ENCODE measurements at places on chromosomes 3 and 15. TPM values are rescaled to one million over a fixed set of nuclear protein-coding genes. Genes with fewer than 3 reads are reported as not detected.

The ZNF621 gene
- 11.3 TPM for total RNA-seq

The TMCO5A gene
- total RNA-seq = not detected

The DPPA2 gene
- not detected for total RNA-seq

The ADAMTS17 gene
- total RNA-seq = 0.34 TPM

The PROK2 gene
- not detected for total RNA-seq

The POLR2H gene
- 87.9 TPM for total RNA-seq

The IL17RB gene
- under 0.01 TPM for total RNA-seq
